ENCODE measurements at places on chromosomes 4 and X.
A peak's percentile ranks its signal among the peaks of the same experiment; 100 is the strongest.

DNA sequence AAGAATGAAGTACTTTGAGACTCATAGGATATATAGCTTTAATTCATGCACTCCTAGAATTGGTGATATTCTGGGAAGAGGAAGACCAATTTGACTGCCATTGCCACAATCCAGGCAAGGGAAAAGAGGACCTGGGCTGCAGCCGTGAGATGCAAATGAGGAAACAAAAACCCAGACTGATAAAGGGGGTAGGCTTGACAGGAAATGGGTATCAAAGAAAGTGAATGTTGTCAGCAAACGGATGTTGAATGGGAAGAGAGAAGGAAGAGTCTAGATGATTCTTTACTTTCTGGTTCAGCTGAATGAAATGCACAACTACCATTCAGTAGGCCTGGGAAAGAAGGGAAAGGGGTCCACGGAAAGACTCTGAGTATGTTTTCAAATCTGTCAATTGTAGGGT lies 17.1 kb upstream of the ARHGEF6 start:
- DNase-seq = no peak

- no peak for DNase-seq
Measured at GRCh38 chr4:141388481-141388880, 167.8 kb downstream of the ZNF330 start.

DNA sequence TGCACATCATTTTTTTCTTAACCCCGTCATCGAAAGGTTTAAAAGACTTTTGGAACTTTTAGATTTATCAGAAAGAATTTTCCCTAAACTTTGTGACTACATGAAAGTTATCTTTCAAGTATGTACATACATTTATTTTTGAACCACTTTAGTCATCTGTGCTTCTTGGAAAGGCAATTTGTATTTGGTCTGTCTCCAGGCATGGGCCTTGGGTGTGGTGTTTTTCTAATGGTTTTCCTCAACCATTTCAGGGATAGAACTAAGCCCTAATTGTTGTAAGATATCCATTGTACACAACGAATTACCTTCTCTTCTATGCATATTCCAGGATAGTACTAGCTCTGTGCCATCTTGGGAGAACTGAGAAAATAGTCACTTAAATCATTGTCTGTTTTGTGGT lies 191.5 kb upstream of the RPL34 start:
- no peak for DNase-seq

GRCh38 chr4:53601251-53601764 lies 10.0 kb upstream of the LNX1 start:
- peak; percentile 8 for DNase-seq

- DNase-seq = no peak
Measured at GRCh38 chr4:98568941-98569663, 89.3 kb downstream of the TSPAN5 start.

- DNase-seq = no peak
Measured at GRCh38 chr4:156962528-156962974, 9.0 kb downstream of the PDGFC start.

- no peak for DNase-seq
Measured at GRCh38 chr4:52904421-52904820, 42.3 kb downstream of the RASL11B start.
